ENCODE measurements at places on chromosomes 12 and 14.

DNA sequence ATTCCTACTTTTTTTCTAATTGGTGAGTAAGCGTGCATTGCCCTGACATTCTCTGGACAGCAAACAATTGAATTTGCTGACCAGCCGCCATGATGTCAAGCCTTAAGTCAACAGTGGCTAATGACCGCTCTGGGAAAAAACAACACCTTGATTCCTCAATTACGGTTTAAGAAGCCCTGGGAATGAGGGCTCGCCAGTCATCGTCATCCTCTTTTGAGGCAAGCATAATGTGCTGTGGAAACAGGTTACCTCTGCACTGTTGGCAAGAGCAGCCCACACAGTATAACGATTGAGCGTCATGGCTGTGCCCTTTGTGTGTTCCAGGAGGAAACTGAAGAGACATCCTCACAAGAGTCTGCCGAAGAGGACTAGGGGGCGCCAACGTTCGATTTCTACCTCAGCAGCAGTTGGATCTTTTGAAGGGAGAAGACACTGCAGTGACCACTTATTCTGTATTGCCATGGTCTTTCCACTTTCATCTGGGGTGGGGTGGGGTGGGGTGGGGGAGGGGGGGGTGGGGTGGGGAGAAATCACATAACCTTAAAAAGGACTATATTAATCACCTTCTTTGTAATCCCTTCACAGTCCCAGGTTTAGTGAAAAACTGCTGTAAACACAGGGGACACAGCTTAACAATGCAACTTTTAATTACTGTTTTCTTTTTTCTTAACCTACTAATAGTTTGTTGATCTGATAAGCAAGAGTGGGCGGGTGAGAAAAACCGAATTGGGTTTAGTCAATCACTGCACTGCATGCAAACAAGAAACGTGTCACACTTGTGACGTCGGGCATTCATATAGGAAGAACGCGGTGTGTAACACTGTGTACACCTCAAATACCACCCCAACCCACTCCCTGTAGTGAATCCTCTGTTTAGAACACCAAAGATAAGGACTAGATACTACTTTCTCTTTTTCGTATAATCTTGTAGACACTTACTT is 138.9 kb downstream of the HMGA2 start:
- no peak for DNase-seq

- DNase-seq = no peak
Measured at GRCh38 chr12:125310461-125310860, 245.2 kb downstream of the AACS start.

DNA sequence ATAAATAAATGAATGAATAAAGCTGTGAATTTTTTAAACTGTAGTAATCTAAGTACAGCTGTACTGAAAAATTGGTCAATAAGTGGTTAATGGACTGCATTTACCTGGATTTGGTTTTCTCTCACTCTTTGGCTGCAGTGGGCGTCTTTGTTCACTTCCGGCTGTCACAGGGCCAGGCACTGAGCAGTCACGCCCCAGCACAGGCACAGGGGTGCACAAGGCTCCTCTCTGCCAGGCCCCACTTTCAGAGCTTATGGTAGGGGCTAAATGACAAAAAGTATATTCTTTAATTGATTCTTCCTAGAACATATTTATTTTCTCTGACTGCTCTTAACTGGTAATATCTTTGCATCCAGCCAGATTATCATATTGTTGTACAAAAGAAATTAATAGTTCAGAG is 70.6 kb upstream of the DYNC1H1 start:
- no peak for DNase-seq

DNA sequence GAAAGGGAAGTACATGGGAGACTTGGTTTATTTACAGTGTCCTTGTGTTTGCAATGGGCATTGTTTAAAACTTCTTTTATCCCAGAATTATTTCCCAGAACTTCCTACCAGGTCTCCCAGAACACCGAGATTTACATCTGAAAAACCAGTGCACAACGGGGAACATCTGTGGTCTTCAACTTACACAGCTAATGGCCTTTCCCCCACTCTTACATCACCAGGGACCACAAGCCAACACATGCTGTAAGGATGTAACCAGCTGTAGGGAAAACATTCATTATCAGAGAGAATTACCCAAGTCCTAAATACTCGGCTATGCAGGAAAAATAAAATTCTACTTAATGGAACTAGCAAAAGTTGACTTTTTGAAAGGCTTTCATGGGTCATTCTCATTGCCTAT is 267.6 kb downstream of the DUSP6 start:
- DNase-seq = no peak

- no peak for DNase-seq
Measured at GRCh38 chr14:37580146-37580545, 14.9 kb downstream of the FOXA1 start.

DNA sequence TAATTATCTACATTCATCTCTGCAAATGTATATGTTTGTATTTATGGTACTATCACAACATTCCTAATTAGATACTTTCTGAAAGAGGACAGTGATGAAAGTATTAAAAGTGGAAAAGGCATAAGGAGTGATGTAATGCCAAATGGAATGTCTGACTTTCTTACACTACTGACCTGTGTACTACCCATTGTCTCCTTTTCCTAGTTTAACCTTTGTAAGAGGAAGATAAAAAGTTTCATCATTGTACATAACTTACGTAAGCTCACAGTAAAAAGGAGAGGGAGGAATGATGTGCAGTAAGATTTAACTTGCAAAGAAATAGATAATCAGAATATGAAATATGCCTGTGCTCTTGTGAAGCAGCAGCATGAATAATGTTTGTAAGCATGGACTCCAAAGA is 55.9 kb downstream of the SOX5 start:
- no peak for DNase-seq

GRCh38 chr12:944211-944610 is 5.3 kb downstream of the RAD52 start:
- DNase-seq = no peak

DNA sequence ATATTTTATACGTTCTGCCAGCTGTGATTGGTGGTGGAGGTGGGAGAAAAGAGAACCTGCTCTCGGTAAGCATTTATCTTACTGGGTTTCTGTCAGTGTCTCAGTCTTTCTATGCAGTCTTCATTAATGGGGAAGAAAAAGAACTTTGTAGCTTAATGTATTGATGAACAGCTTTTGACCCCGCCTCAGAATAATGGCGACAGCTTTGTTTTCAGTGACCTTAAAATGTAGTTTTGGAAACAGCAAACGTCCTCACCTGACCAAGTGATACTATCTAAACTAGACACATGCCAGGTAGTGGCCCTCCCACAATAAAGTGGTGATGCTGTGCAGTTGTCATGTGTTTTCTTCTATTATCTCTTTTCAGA is 1.4 kb downstream of the DACT1 start:
- DNase-seq = no peak

GRCh38 chr12:6538420-6539313 is 4.3 kb downstream of the GAPDH start:
- no peak for DNase-seq

- DNase-seq = no peak
Measured at GRCh38 chr12:58435647-58436046, 484.7 kb downstream of the LRIG3 start.

- DNase-seq = no peak
Measured at GRCh38 chr14:71952381-71953363, 20.4 kb downstream of the RGS6 start.

DNA sequence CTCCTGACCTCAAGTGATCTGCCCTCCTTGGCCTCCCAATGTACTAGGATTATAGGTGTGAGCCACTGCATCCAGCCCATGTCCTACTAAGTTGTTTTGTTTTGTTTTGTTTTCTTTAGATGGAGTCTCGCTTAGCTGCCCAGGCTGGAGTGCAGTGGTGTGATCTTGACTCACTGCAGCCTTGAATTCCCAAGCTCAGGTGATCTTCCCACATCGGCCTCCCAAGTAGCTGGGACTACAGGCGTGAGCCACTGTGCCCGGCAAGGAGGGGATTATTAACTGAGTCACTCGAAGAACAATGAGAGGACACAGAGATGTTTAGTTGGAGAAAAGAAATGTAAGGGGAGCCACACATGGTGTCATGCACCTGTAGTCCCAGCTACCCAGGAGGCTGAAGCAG is 18.0 kb upstream of the ERBB3 start:
- DNase-seq = no peak

DNA sequence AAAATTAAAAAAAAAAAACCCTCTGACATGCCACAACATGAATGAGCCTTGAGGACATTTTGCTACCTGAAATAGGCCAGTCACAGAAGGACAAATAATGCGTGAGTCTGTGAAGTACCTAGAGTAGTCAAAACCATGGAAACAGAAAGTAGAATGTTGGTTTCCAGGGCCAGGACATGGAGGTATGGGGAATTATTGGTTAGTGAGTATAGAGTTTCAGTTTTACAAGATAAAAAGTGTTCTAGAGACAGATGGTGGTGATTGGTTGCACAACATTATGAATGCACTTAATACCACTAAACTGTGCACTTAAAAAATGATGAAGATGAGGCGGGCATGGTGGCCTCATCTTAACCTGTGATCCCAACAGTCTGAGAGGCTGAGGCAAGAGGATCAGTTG is 47.6 kb upstream of the ZFP36L1 start:
- DNase-seq = no peak

DNA sequence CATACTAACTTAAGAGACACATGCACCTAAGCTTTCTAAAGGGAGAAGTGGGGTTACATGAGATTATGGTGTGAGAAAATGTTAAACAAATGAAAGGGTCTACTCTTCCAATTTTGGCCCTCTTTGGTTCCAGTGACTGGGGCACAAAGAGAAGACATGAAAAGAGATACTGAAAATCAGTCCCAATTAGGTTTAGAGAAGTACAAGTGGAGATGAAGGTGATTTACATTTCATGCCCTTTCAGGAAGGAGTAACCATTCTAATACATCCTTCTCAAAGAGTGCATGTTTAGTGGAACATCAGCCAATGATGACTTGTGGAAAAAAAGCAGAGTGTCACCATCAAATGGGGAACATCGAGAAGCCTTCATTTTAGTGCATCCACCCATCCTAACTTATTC is 14.4 kb downstream of the MGP start:
- no peak for DNase-seq

- DNase-seq = no peak
Measured at GRCh38 chr12:70985850-70986249, 65.3 kb upstream of the PTPRR start.

DNA sequence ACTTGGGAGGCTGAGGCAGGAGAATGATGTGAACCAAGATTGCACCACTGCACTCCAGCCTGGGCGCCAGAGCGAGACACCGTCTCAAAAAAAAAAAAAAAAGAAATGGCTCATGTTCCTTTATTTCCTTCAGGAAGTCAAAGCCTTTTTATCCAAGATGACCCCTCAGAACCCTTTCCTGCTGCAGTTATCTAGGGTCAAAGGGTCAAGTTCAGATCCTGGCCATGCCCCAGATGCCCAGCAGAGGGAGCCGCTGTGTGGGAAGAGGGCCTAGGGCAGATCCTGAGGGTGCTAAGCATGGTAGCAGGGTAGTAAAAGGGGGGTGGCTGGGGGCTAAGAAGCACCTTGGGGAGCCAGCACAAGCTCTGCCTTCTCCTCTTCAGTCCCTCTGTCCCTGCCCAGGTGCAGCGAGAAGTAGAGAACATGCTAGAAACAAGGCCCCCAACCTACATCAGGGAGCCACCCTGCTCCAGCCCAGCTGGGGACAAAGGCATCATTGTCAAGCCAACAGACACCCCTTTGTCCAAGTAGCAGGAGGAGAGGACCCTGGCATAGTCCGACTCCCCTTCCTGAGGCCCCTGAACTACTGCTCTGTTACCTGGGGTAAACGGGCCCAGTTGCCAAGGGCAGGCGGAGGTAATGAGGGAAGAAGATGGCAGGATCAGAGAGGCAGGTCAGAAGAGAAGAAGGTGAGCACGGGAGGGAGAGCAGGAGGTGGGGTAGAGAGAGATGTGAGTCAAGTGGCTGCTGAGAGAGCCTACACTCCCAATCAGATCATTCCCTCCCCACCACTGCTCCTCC is 6.5 kb downstream of the NFE2 start:
- peak; percentile 61 for DNase-seq

DNA sequence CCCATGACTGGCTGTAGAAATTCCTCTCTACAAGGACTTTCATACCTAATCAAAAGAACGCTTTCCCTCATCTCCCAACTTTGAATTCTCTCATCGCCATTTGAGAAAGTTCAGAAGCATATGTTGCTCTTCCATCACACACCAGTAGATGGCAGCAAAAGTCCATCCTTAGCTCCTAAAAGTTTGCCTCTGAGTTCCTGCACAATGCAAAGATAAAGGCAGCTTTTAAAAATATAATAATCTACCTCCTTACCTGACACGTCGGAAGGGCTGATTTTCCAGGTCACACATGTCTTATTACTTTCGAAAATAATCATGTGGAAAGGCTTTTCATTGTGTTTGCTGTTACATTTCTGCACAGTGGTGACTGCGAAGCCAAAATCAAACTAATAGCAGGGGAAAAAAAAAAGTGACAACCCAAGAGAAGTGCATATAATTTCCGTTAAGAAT is 456.7 kb upstream of the SEL1L start:
- DNase-seq = peak; percentile 33

DNA sequence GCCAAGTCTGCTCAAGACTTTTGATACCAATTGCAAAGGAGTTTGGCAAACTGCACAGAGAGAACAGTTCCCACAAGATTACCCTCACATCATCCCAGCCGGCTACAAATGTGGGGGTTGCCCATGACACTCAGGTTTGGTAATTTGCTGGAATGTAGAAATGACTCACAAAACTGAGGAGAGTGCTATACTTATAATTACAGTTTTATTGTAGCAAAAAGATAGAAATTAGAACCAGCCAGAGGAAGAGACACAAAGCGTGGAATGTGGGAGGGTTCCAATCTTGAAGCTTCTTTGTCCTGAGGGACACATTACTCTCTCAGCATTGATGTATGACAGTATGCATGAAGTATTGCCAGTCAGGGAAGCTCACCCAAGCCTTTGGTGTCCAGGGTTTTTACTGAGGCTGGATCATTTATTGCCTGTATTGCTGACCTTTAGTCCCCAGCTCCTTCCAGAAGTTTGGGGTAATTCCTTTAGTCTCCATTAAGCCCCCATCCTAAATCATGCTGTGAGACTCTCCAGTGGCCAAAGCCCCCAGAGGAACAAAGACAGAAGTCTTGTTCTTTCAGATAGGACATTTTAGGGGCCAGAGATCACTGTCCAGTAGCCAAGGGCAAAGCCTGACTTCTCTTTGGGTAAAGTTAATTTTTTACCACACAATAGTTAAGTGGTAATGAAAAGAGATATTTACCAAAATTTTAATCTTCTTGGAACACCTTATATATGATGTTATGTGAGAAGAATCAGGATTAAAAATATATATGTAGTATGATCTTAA is 9.9 kb downstream of the TBK1 start:
- DNase-seq = no peak

GRCh38 chr14:37202265-37202664 is 4.5 kb downstream of the MIPOL1 start:
- DNase-seq = no peak

DNA sequence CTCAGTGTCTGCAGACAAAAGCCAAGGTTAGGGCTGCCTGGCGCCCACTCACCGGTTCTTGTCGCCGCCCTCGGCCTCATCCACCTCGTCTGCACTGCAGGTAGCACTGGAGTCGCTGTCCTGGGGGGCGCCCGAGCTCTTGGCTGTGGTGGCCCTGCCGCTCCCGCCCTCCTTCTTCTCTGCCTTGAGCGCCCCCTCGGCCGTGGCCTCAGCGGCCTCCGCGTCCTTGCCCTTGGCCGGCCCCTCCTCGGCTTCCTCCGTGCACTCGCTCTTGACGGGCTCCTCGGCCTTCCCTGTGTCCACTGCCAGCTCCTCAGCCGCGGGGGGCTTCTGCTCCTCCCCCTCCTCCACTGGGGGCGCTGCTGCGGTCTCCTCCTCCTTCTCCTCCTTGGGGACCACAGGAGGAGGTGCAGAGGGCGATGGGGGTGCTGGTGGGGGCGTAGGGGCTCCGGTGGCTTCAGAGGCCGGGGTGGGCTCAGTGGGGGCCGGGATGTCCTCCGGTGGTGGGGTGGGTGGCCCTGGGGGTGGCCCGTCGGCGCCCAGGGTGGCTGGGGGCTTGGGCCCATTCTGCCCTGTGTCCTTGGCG is 77.2 kb downstream of the RFLNA start:
- no peak for DNase-seq

All from CD4-positive, alpha-beta T cell treated with Interleukin-12 subunit alpha and Interleukin-12 subunit beta, for 1 hour (primary cell).